ENCODE measurements at places on chromosomes 12 and 14. TPM values are rescaled to one million over a fixed set of nuclear protein-coding genes. Genes with fewer than 3 reads are reported as not detected.

The HOXC6 gene
- total RNA-seq, result not detected

The VDR gene
- 267 TPM for total RNA-seq

The CD163L1 gene
- not detected for total RNA-seq

The ACVRL1 gene
- total RNA-seq, result not detected

- no peak overlapping the region for H3K4me3 ChIP-seq
- H3K4me1 ChIP-seq, result no peaks in the 10 kb centered on the region
- no peaks in the 10 kb centered on the region for H3K27me3 ChIP-seq
- H3K36me3 ChIP-seq, result no peaks in the 10 kb centered on the region
- DNase-seq, result no peak
- H3K27ac ChIP-seq, result no peak overlapping the region
These were observed 1297.7 kb downstream of the AACS start for GRCh38 chr12:126362964-126363363.

DNA sequence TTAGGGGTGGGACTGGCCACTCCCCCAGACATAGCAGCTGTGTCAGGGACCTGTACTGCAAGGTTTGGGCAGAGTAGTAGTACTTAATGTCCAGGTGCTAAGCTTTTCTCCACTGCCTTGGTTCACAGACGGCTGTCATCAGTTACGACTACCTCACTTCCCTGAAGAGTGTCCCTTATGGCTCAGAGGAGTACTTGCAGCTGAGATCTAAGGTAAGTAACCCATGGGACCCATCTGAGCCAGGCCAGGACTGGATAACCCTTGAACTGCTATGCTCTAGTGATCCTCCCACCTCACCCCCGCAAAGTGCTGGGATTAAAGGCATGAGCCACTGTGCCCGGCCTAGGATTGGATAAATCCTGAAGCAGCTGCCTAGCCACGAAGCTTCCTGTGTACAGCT, 22.4 kb downstream of the ADCK1 start:
- H3K4me1 ChIP-seq, result no peaks in the 10 kb centered on the region
- H3K27me3 ChIP-seq, result no peaks in the 10 kb centered on the region
- no peak for DNase-seq
- H3K36me3 ChIP-seq, result no peaks in the 10 kb centered on the region
- H3K27ac ChIP-seq, result no peak overlapping the region
- H3K4me3 ChIP-seq, result no peak overlapping the region

- no peak for DNase-seq
- no peak overlapping the region for H3K27ac ChIP-seq
- no peaks in the 10 kb centered on the region for H3K27me3 ChIP-seq
- no peaks in the 10 kb centered on the region for H3K4me1 ChIP-seq
- no peaks in the 10 kb centered on the region for H3K36me3 ChIP-seq
- H3K4me3 ChIP-seq, result no peak overlapping the region
These were observed 217.9 kb downstream of the PIK3C2G start for GRCh38 chr12:18479256-18479655.

DNA sequence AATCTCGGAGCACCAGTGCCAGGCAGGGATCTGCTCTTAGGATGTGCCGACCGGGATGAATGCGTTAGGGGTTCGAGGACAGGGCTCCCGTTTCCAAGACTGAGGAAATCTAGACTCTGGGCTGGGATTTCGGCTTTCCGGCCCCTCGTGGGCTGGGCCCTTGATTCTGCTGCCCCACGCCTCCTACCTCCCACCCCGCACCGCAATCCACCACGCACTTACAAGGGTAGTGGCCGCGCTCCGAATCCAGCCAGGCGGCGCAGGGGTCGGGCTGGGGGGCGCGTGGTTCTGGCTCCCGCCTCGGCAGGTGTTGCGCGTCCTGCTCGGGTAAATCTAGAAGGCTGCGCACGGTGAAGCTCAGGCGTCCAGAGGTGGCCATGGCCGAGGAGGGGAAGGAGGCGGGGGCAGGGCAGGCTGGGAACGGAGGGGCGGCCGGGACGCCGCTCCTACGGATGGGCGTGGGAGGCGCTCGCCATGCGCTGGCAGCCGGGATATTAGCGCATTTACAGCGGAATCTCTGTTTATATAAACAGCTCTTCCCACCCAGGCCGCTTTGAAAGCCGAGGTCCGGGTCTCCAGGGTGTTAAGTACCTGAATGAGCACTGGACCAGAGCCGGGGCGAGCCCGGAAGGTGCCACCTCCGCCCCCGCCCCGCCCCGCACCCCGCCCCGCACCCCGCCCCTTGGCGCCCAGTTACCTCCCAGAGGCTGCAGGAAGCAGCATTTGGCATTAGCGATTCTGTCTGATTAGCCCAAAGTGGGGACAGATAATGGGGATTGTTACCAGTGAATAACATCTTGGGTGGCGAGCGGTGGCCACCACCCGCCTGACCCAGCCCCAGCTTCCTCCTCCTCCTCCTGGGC, at the start of gene NKX2-8:
NKX2-8 (minus strand) TSS at position 604 of the 863 bp plus-strand sequence; CDS start at position 379, 225 bp downstream.
- no peak within 1 kb of the TSS for H3K4me3 ChIP-seq
- H3K36me3 ChIP-seq, result no peaks in the 10 kb centered on the region
- H3K27ac ChIP-seq, result no peak within 1 kb of the TSS
- H3K27me3 ChIP-seq, result peaks cover 67% of the 10 kb centered on the region
- DNase-seq, result peak; percentile 44

DNA sequence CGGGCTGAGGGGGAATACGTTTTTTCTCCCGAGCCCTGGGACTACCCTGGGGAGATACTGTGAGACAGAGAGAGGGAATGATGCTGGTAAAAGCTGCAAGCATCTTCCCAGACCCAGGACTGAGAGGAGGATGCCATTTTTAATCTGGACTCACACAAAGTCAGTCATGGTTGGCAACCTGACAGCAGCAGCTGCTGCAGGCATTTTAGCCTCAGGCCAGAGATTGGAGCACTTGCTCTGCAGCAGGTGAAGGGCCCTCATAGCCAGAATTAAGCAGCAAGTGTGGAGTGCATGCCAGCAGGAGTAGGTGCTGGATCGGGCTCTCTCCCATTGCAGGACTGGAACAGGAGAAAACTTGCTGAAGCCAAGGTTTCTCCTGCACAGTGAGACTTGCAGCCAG, 361.1 kb upstream of the CLEC14A start:
- H3K4me1 ChIP-seq, result no peaks in the 10 kb centered on the region
- H3K4me3 ChIP-seq, result no peak overlapping the region
- no peak overlapping the region for H3K27ac ChIP-seq

DNA sequence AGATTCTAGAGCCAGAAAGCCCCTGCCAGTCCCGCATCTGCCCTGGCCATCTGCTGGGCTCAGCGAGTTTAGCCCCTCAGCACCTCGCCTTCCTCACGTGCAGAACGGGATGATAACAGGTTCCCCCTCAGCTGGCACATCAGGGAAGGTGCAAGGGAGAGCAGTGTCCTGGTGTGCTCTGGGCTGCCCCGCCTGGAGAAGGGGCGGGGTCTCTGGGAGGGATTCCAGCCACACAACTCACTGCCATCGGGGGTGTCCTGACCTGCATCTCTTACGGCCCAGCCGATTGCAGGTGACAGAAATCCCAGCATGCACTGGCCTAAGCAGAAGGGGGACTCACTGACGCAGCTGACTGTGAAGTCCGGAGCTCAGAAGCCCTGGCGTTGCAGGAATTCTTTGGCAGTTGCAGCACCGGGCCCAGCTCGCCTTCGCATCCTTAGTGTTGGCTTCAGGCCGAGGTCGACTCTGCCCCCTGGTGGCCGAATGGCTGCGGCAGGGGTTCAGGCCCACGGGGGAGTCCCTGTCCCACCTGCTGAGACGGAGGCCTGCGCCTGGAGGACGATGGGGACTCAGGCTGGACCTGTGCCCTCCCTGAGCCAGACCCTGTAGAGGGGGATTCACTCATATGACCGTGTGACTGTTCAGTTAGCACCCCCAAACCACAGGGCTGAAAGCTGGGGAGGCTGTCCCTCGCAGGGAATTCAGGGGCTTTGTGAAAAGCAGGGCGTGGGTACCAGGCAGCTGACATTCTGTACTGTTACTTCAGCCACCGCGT, 178.6 kb downstream of the ADGRD1 start:
- no peaks in the 10 kb centered on the region for H3K36me3 ChIP-seq
- DNase-seq, result peak; percentile 88
- no peaks in the 10 kb centered on the region for H3K4me1 ChIP-seq
- H3K27me3 ChIP-seq, result no peaks in the 10 kb centered on the region
- H3K27ac ChIP-seq, result no peak overlapping the region
- H3K4me3 ChIP-seq, result no peak overlapping the region

DNA sequence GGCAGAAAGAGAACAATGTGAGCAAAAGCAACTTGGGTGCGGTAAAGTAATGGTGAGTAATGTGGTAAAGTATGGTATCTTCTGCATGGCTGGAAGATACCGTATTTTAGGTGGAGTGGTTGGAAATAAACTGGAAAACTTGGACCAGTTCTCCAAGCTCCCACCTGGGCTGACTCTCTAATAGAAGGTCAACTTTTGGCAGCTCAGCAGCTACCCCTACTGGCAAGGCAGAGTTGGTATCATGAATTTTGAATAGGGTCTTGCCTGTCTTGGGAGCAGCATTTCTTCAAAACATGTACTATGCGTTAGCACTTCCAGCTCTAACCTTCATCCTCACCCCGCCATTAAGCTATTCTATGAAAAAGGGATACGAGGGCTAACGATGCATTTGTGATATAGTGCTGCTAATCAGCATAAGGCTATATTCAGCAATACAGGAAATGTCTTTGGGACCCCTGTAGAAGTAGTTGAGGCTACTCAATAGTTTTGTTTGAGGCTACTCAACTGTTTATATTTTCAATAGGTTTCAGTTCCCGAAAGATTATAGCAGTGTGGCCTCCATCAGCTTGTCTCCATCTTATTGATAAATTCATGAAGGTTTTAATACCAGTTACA, 276.3 kb upstream of the FAR2 start:
- no peaks in the 10 kb centered on the region for H3K27me3 ChIP-seq
- DNase-seq, result peak; percentile 63
- H3K36me3 ChIP-seq, result no peaks in the 10 kb centered on the region
- H3K4me3 ChIP-seq, result no peak overlapping the region

DNA sequence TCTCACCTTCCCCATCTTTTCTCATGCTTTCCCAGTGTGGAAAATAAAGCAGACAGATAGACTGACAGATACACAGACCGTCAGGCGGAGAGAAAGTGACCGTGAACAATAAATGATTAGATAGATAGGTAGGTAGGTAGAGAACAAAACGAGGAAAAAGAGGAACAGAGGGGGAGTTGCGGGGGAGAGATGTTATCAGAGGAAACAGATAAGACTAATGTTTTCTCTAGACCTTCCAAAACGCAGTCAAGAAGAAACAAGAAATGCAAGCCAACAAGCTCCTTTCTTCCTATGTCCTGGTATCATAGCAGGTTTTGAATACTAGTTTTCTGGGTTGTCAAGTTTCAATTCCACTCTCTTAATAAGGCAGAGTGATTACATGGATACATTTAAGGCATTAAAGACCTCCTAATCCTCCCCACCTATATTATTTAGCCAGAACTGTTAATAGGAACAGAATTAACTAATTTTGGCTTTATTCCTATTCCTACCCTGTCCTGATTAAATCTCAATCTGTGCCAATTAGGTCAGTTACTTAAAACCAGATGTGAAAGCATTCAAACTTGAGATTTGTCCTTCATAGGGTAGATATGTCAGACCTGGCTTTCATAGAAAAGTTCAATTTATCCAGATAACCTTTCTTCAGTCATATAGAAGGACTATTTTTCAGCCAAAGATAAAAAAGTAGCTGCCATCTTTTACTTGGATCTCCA, 89.0 kb upstream of the PTPRR start:
- H3K27me3 ChIP-seq, result no peaks in the 10 kb centered on the region
- H3K27ac ChIP-seq, result no peak overlapping the region
- no peaks in the 10 kb centered on the region for H3K4me1 ChIP-seq

DNA sequence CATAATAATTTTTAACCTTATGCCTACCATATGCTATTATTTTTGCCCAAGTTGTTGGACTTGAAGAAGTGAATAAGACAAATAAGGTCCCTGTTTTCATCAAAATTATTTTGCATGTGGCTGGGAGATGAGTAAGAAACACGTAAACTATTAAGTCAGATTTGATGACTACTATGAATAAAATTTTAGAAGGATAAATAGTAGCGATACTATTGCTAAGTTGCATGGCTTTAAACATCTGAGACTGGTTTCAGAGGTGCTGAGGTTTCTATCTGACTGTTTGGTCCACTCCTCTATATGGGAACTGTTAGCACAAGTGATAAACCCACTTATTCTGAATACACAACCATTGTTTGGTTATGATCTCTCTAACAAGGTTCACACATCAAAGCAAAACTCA, 674.3 kb upstream of the MDGA2 start:
- H3K27ac ChIP-seq, result no peak overlapping the region
- no peaks in the 10 kb centered on the region for H3K4me1 ChIP-seq
- no peaks in the 10 kb centered on the region for H3K36me3 ChIP-seq

GRCh38 chr12:120239776-120240494, 25.6 kb downstream of the PXN start:
- DNase-seq, result no peak
- peaks cover 10% of the 10 kb centered on the region for H3K36me3 ChIP-seq
- H3K27ac ChIP-seq, result no peak overlapping the region
- peaks cover 45% of the 10 kb centered on the region for H3K4me1 ChIP-seq
- no peaks in the 10 kb centered on the region for H3K27me3 ChIP-seq

- H3K27ac ChIP-seq, result no peak overlapping the region
- H3K36me3 ChIP-seq, result no peaks in the 10 kb centered on the region
- no peak overlapping the region for H3K4me3 ChIP-seq
- H3K4me1 ChIP-seq, result peaks cover 2% of the 10 kb centered on the region
These were observed 32.5 kb downstream of the MMP17 start for GRCh38 chr12:131860472-131861260.

DNA sequence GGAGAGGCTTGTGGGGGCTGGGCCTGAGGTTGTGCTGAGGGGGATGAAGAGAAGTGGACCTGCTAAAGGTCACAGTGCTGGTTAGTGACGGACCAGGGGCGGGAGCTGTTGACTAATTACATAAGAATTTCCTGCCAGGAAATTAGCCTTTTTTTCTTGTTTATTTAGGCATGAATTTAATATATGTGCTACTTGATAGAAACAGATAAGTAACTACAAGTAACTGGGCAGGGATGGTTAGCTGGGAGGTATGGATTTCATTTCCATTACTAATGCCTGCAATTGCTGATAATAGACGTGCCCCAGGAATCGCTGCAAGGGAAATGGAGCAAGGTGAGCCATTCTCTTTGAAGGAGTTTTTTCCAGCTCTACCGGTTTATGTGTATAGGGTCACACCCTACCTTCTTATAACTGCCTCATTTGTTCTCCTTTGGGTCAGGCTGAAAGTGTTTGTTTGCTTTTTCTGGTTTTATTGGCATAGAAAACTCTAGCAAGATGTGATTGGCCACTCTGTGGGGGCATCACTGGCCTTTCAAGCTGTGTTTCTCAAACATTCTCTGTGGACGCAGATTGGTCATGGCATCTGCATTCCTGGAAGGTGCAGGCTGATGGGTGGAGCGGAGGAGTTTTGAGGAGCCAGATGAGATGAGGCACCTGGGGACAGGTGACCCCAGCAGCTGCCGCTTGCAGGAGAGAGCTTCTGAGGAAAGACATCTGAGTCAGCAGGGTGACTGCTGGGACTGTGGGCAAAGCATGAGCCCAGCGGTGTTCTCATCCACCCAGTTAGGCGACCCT, 19.0 kb upstream of the GPRC5A start:
- H3K27ac ChIP-seq, result peak overlapping the region; percentile 14
- H3K27me3 ChIP-seq, result no peaks in the 10 kb centered on the region
- H3K36me3 ChIP-seq, result peaks cover 4% of the 10 kb centered on the region
